CD4-positive, alpha-beta T cell treated with Interleukin-6 for 4 hours (primary cell): ENCODE measurements at places on chromosomes 3 and 15.

DNA sequence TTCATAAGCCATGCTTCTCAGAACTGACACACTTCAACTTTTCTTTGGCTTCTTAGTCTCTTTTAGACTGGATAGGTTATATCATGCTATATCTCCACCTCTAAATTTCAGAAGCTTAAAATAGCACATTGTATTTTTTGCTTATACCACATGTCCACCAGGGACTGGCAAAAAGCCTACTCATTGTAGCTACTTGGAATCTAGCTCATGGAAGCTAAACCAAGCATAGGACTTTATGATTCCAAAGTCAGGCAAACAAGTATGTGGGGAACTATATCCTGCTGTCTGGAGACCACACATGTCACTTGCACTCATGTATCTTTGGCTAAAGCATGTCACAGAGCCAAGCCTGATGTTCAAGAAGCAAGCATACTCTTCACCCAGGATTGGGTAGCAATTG lies 245.0 kb upstream of the RASGRP1 start:
- DNase-seq, result no peak

DNA sequence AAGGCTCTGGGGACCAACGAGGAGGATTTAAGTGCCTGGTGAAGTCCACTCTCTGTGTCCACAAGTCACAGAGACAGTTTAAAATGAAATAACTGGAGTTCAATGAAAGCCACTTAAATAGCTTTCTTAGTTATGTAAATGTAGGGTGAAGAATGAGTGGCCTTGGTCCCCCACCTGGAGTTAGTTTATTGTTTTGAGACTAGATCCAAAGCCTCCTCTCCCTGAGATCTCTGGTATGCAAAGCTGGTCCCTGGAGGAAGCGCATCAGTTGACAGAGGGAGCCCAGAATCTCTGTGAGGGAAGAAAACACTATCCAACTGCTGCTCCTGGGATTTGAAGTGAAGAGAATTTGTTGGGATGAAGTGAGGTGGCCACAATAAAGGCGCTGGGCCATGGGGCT lies 40.5 kb downstream of the EXOG start:
- DNase-seq, result no peak

DNA sequence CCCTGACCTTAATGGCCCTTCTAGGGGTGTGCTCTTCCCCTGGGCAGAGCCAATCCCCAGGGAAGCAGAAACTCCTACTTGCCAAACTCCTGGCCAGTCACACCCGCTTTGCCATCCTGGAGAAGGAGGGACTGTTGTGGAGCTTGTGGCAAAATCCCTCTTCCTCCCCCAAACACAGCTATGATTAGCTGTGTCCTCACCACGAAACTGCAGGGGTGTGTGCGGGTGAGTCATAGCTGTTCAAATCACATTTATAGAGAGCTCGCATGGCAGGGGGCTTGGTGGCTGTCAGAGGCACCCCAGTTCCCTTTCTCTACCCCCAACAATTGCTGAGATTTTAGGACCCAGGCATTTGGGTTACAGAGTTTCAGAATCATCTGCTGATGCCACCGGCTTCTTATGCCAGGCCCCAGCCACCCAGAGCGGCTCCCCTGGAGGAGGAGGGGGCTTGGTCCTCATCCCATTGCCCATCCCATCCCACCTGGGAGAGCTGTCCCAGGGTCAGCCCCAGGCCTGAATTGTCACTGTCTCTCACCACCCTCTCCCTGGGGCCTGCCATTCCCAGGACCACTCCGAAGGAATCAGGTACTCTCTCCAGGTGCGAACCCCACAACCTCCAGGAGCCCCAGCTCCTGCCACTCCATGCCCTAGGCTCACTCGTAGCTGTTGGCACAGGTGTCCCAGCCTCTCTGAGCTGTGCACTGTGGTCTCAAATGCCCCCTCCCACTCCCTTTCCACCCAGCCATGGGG lies 28.8 kb upstream of the MAGEF1 start:
- no peak for DNase-seq

GRCh38 chr3:18751514-18751913 lies 326.4 kb upstream of the SATB1 start:
- no peak for DNase-seq

DNA sequence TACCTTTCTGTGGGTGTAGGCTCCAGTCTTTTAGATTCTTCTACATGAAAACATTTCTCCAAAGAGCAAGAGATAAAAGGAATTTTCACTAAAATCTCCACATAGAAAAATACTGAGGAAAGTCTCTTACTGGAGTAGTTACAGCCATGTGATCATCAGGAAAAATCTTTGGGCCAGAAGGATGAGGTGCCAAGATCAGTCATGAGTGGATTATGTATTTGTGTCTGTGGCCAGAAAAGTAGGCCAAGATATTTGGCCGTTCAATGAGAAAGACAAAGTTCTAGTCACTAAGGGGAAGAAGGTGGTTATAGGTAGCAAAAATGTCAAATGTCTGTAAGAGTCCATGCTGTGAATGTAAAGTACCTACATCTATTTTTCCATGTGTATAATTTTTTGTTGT lies 339.3 kb downstream of the NSUN3 start:
- DNase-seq, result no peak

GRCh38 chr3:139689122-139689521 lies 11.3 kb upstream of the NMNAT3 start:
- DNase-seq, result no peak
